Cortex of kidney (tissue), 1 donor: ENCODE measurements at places on chromosomes 6 and 20.

DNA sequence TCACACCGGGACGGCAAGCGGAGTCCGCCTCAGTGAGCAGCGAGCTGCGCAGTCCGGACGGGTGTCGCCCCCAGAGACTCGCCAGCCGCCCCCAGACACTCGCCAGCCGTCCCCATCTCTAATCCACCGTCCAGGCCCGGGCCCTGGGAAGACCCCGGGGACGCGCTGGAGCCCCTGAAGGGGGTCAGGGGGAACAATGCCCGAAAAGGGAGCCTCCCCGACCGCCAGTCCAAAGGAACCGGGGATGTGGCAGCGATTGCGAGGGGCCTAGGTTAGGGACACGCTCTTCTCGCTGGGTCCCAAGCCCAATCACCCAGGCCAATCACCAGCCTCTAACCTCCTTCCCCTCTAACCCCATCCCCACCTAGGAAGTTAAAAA lies 33.1 kb downstream of the TFAP2A start:
- DNase-seq: no peak

- no peak for DNase-seq
These were observed 2.2 kb downstream of the TNF start for GRCh38 chr6:31577579-31577966.

GRCh38 chr20:15012566-15012965 lies 675.2 kb upstream of the FLRT3 start:
- DNase-seq: no peak

GRCh38 chr6:44628347-44628746 lies 240.8 kb downstream of the CDC5L start:
- no peak for DNase-seq

GRCh38 chr6:149723771-149724417 lies 6.0 kb upstream of the LATS1 start:
- no peak for DNase-seq

DNA sequence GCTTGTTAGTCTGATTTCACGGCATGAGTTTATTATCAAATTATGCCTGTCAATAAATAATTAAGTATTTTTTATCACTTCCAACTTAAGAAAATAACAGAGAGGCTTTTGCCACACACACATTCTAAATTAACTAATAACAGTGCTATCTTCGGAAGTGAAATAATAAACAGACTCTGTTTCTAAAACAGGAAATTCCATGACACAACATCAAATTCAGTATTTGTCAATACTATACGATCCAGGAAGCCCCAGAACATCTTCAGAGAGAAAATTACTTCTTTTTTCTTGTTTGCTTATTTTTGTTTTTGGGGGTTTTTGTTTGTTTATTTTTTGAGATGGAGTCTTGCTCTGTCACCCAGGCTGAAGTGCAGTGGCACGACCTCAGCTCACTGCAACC lies 150.7 kb upstream of the PRDM1 start:
- no peak for DNase-seq

DNA sequence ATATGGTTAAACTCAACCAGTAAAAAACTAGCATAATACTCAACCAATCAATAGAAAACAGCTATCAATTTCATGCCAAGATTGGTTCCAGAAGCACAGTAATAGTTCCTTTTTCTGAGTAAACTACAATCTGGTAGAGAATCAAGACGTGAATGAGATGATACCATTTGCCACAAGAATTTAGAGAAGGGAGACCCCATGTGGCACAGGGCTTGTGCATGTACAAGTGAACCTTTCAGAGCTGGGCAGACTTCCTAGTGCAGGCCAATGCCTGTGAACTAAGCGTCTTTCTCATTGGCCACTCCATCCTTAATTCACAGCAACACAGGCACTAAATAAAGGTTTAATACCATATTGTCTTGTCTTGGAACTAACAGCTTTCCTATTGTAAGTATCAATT lies 213.5 kb downstream of the RFPL4B start:
- DNase-seq: no peak

GRCh38 chr20:51750037-51750769 lies 18.0 kb downstream of the ATP9A start:
- no peak for DNase-seq

DNA sequence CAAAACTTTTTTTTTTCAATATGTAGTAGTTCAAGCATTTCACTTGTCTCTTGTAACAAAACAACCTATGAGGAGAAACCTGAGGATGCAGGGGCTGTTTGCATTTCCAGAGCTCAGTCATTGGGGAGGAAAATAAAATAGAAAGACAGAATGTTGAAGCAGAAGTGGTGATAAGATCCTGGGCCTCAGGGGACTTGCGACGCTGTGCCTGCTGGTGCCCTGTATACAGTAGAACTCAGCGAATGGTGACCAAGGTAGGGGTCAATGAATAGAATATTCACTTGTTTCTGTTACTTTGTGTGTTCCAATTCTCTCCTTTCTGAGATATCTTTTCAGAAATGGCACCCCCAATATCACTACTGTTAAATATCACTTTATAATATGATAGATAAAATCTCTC lies 271.6 kb downstream of the FARS2 start:
- DNase-seq: no peak

- no peak for DNase-seq
These were observed 37.1 kb downstream of the TNFAIP3 start for GRCh38 chr6:137903933-137904821.

GRCh38 chr20:49594143-49594930 lies 26.4 kb upstream of the PTGIS start:
- no peak for DNase-seq

GRCh38 chr20:22717466-22717865 lies 133.1 kb upstream of the FOXA2 start:
- DNase-seq: no peak

DNA sequence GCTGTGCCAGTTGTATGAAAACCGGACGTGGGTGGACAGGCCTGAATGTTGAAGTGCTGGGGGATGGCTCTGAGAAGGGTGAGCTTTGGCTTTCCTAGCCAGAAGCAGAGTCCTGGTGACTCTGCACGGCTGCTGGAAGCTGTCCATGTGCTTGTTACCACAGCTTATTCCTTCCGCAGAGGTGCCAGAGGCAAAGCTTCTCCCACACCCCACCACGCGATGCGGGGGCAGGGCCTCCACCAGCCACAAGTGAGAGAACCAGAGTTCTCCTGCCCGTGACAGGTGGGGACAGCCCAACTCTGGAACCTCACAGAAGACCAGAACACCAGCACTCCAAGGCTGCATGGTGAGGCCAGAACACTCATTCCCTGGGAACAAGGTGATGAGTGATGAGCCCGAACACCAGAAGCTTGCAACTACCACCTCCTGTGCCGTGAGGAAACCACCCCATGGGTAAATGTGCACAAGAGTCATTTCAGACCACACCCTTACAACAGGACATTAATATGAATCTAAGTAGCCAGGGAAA lies 36.7 kb downstream of the JAG1 start:
- DNase-seq: no peak

GRCh38 chr6:77097940-77098339 lies 365.4 kb downstream of the HTR1B start:
- no peak for DNase-seq

- DNase-seq: no peak
These were observed 27.7 kb upstream of the KIAA0408 start for GRCh38 chr6:127486934-127487333.

GRCh38 chr20:49821381-49821780 lies 8.8 kb downstream of the SLC9A8 start:
- DNase-seq: no peak

DNA sequence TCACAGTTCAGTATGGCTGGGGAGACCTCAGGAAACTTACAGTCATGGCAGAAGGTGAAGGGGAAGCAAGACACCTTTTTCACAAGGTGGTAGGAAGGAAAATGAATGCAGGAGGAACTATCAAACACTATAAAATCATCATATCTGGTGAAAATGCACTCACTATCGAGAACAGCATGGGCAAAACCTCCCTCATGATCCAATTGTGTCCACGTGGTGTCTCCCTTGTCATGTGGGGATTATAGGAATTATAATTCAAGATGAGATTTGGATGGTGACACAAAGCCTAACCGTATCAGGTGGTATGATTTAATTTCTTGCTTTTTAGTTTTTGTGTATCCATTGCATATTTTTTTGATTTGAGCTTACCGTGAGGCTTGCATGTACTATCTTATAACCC lies 133.2 kb upstream of the SYNCRIP start:
- no peak for DNase-seq

DNA sequence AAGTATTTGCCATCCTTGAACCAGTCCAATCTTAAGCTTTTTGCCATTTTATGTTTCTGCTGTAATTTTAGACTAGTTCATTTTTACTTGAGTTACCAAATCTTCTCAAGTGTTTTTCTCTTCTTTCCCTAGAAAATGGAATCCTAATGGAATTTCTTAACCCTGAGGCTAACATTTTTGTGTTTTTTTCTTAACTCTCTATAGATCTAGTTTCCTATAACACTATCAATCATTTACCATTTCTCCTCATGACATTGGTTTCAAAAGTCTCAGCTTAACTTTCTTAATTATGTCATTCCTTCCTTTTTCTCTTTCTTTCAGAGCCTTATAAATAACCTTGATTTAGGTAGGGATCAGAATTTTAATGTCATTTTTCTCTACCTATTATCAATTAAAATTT lies 54.8 kb downstream of the SENP6 start:
- no peak for DNase-seq

GRCh38 chr20:17655865-17656479 lies 26.1 kb downstream of the RRBP1 start:
- DNase-seq: no peak

DNA sequence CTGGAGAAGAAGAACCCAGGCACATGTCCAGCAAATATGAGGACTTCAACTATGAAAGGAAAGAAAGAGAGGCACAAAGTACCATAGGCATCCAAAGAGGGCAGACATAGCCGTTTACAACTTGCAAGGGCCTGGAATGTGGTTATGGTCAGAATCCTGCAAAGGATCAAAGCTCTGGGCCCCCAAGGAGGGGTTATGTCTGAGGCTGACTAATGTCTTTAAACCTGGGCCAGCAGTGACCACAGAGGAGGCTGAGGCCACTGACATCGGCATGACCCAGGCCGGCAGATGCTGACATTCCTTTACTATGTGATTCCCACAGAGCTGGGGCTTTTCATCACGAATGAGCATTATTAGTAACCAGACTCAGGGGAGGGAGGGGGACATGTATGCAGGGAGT lies 861.1 kb downstream of the DHX35 start:
- no peak for DNase-seq

DNA sequence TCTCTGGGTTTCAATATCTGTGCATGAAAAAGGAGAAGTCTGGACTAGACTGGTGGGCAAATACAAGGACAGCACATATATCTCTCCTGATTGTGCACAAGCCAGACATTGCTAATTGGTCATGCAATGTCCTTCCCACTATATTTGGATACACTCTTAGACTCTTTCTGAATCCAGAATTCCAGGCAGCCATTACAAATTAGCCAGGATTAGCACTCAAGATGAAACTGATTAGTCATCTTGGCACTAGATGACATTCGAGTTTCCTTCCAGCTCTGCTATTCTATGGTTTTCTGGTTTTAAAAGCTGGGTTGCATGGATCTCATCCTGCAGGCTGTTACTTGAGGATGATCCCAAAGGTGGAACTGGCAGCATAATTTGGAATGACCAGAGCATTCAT lies 73.2 kb downstream of the SCP2D1 start:
- no peak for DNase-seq

DNA sequence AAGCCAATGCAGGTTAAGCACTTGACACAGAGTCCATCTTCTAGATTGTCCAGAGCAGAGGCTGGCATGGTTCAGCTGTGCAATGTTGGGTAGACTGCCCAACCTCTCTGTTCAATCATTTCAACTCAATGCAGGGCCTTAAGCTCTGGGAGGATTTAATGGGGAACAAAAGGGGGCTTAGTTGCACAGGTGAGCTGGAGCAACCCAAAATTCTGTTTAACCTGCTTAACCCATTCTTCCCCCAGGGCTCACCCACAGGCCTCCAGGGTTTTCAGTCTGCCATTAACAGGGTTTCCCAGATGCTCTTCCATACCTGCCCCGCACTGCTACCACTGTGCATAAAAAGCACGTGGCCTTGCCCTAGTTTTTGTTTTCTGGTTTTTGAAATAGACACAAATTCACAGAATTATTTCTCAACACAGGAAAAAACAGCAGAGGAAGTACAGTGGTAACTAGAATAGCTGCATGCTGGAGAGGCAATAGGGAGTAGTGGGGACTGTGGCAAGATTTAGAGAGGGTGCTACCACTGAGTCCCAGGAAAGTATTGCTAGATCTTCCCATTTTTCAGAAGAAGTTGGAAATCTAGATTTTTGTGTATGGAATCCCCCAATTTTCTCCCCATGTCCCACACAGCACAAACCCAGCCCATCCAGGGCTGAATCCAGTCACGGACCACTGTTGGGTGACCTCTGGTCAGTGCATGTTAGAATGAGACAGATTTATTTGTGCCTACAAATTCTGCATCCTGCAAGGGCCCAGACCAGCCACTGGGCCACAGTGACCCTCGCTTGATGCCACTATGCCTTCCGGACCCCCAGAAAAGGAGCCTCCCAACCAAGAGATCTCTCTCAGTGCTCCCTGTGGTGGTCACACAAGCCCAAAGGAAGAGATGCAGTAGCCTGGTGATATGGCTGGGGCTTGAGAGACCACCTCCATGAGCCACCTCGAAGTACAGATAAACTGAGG lies 4.6 kb downstream of the PTGIS start:
- no peak for DNase-seq

DNA sequence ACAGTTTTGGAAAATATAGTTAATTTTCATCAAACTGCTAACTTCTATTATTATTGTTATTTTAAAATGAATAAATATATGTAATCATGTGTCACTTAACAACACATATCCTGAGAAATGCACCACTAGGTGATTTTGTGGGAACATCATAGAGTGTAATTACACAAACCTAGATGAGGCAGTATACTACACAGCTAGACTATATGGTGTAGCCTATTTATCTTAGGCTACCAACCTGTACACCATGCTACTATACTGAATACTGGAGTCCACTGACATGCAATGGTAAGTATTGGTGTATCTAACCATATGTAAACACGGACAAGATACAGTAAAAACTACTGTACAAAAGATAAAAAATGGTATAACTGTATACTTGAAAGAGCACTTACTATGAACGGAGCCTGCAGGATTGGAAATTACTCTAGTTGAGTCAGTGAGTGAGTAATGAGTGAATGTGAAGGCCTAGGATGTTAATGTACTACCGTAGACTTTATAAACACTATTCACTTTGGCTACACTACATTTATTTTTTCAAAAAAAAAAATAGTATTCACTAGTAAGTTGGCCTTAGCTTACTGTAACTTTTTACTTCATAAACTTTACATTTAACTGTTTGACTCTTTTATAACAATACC lies 72.4 kb downstream of the ASCC3 start:
- no peak for DNase-seq
